ENCODE measurements at places on chromosomes 2 and 18. TPM values are rescaled to one million over a fixed set of nuclear protein-coding genes. Genes with fewer than 3 reads are reported as not detected.

- peaks cover 4% of the 10 kb centered on the region for H3K4me1 ChIP-seq
- H3K27me3 ChIP-seq: no peaks in the 10 kb centered on the region
- no peak overlapping the region for H3K4me3 ChIP-seq
These were observed 5.9 kb upstream of the GRHL1 start for GRCh38 chr2:9945596-9945995.

- no peaks in the 10 kb centered on the region for H3K27me3 ChIP-seq
- peaks cover 55% of the 10 kb centered on the region for H3K4me1 ChIP-seq
- H3K27ac ChIP-seq: peak overlapping the region; percentile 86
- H3K4me3 ChIP-seq: no peak overlapping the region
- DNase-seq: peak; percentile 75
These were observed 122.2 kb downstream of the TANC1 start for GRCh38 chr2:159090514-159091201.

DNA sequence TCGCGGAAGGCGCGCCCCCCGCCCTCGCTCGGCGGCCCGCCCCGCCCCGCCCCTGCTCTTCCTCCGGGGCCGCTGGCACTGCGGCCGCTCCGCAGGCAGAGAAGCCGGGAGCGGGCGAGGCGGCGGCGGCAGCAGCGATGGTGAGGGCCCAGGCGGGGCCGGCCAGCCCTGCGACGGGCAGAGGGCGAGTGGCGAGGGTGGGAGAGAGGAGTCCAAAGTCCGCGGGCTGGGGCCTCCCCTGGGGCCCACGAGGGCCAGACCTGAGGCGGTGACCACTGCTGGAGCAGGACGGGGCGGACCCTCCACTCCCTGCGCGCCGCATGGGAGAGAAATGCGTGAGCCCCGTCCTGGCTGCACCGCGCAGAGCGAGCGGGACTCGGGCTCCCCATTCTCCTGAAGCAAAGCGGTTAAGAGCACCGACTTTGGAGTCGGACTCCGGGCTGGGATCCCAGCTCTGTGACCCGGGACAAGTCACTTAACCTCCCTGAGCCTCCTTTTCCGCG lies at the start of gene VAMP5:
Gene VAMP5, plus strand, starts transcription at position 78 of the 503 bp plus-strand sequence. Its CDS starts 60 bp downstream, at position 138.
- H3K27me3 ChIP-seq: no peaks in the 10 kb centered on the region
- peak within 1 kb of the TSS; percentile 78 for H3K4me3 ChIP-seq
- DNase-seq: no peak
- peak within 1 kb of the TSS; percentile 94 for H3K27ac ChIP-seq

DNA sequence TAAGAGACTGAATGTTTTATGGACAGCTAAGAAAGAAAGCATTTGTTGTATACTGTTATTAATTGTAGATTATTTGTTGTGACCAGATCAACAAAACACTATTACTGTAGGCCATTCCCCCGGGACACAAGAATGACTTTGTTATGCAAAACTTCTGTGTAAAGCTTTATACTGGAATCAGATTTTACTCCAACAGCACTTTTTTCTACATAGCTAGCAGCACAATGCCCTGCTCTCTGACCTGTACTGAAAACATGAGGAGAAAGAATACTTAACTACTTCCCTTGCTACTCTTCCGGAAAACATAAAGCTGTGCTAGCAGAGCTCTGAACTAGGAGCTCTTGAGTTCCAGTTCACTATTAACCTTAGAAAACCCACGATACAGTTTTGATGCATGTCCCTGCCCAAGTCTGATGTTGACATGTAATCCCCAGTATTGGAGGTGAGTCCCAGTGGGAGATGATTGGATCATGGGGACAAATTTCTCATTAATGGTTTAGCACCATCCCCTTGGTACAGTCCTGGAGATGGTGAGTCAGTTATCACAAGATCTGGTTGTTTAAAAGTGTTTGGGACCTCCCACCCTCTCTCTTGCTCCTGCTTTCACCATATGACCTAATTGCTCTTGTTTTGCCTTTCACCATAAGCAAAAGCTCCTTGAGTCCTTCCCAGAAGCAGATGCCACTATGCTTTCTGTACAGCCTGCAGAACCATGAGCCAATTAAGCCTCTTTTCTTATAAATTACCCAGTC lies 601.1 kb upstream of the PIK3C3 start:
- no peak overlapping the region for H3K4me3 ChIP-seq
- no peak for DNase-seq
- H3K36me3 ChIP-seq: no peaks in the 10 kb centered on the region
- H3K4me1 ChIP-seq: no peaks in the 10 kb centered on the region
- H3K27ac ChIP-seq: no peak overlapping the region

GRCh38 chr18:35451916-35452315 lies 45.8 kb downstream of the INO80C start:
- no peaks in the 10 kb centered on the region for H3K27me3 ChIP-seq
- DNase-seq: no peak
- H3K4me3 ChIP-seq: no peak overlapping the region

- no peaks in the 10 kb centered on the region for H3K36me3 ChIP-seq
- no peaks in the 10 kb centered on the region for H3K27me3 ChIP-seq
- no peak for DNase-seq
- no peaks in the 10 kb centered on the region for H3K4me1 ChIP-seq
These were observed 70.6 kb downstream of the COPS8 start for GRCh38 chr2:237156031-237156856.

DNA sequence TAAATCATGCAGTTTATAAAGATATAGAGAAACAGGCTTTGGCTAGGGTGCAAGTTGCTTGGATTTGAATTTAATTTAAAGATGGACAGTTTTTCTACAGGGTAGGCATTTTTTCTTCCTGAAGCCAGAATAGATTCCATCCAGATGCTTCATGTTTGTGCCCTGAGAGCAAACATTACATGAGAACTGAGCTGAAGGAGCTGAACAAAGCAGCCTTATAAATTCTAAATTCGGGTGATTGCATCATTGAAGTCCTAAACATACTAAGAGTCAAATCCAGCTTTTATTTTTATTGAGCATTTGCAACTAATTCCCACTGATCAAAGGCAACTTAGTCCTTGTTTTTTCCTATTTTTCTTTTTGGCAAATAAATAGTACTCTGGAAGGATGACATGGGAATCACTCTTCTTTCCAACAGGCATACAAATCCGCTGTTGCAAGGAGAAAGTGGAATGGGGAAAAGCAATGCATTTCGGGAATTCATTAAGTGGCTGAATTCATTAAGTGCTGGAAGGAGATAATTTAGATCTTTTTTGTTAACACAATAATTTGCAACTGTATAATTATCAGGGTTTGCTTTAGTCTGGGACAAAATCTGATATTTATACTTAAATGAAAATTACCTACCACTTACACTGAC lies 828.0 kb downstream of the SLC4A3 start:
- no peak overlapping the region for H3K27ac ChIP-seq
- no peaks in the 10 kb centered on the region for H3K36me3 ChIP-seq
- H3K27me3 ChIP-seq: no peaks in the 10 kb centered on the region

GRCh38 chr2:233349005-233349998 lies 5.0 kb upstream of the DGKD start:
- no peaks in the 10 kb centered on the region for H3K4me1 ChIP-seq
- H3K36me3 ChIP-seq: no peaks in the 10 kb centered on the region
- H3K27me3 ChIP-seq: no peaks in the 10 kb centered on the region

DNA sequence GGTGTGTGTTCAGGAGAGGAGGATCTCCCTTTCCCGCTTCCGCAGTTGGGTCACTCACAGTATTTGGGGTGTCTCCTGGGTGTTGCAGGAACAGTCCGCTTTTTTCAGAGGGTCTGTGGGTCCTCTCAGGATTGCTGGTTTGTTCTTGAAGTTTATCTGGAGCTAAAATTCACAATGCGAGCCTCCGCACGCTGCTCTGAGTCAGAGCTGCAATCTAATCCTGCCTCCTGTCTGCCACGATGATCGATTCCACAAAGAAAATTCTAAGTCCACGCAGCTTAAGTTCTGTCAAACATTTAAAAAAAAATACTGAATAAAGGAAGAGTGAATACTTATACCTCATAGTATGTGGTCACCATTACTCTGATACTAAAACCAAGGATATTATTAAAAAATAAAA lies 76.5 kb downstream of the RAD51AP2 start:
- H3K4me3 ChIP-seq: no peak overlapping the region
- DNase-seq: no peak
- no peak overlapping the region for H3K27ac ChIP-seq

The PCARE gene
- total RNA-seq: not detected

GRCh38 chr18:46169464-46169941 lies 65.3 kb downstream of the HAUS1 start:
- H3K36me3 ChIP-seq: no peaks in the 10 kb centered on the region
- H3K4me3 ChIP-seq: no peak overlapping the region
- no peak overlapping the region for H3K27ac ChIP-seq
- DNase-seq: no peak
- no peaks in the 10 kb centered on the region for H3K27me3 ChIP-seq
- no peaks in the 10 kb centered on the region for H3K4me1 ChIP-seq

DNA sequence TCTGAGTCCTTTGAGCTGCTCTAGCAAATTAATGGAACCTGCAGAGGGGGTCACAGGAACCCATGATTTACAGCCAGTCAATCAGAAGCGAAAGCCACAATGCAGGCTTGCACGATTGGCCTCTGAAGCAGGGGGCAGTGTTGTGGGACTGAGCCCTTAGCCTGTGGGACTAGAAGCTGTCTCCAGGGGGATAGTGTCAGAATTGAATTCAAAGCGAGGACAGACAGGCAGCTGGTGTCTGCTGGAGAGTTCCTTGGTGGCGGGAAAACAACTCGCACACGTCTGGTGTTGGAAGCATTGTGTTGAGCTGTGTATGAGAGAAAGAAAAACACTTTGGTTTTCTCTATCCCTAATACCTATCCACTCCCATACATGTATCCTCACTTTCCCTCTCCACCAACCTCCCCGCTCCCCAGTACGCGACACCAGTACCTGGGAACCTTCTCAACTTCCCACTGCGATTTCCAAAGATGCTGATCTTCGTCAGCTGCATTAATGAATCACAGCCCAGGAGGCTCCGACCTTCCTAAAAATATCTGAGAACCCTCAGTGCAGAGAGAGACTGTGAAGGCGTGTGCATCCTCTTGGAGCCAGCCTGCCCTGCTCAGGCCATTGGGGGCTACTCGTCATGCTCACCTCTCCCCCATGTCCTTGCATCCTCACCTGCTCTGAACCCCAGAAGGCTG lies 88.2 kb downstream of the HS1BP3 start:
- H3K4me1 ChIP-seq: no peaks in the 10 kb centered on the region
- no peak overlapping the region for H3K4me3 ChIP-seq
- H3K36me3 ChIP-seq: no peaks in the 10 kb centered on the region
- no peak overlapping the region for H3K27ac ChIP-seq

DNA sequence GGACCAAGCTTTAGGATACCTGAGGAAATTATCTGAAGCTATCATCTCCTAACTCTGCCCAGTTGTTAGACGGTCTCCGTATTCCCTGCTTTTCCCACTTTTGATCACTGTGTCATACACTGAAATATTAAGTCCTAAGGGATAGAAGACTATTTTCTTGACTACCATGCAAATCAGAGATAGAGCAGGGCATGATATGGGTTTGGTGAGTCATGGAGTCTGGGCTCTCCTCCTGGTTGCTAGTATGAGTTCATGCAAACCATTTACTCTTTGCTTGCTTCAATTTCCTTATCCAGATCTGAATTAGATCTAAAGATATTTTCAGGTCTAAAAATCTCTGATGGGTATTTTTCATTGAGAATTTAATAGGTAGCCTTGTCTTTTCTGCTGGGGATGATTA lies 55.0 kb downstream of the EHBP1 start:
- DNase-seq: no peak
- no peaks in the 10 kb centered on the region for H3K4me1 ChIP-seq
- H3K36me3 ChIP-seq: no peaks in the 10 kb centered on the region
- no peaks in the 10 kb centered on the region for H3K27me3 ChIP-seq
- no peak overlapping the region for H3K4me3 ChIP-seq

GRCh38 chr2:3168230-3168891 lies 209.3 kb downstream of the EIPR1 start:
- H3K27ac ChIP-seq: no peak overlapping the region
- H3K36me3 ChIP-seq: no peaks in the 10 kb centered on the region
- no peaks in the 10 kb centered on the region for H3K27me3 ChIP-seq
- no peak overlapping the region for H3K4me3 ChIP-seq

DNA sequence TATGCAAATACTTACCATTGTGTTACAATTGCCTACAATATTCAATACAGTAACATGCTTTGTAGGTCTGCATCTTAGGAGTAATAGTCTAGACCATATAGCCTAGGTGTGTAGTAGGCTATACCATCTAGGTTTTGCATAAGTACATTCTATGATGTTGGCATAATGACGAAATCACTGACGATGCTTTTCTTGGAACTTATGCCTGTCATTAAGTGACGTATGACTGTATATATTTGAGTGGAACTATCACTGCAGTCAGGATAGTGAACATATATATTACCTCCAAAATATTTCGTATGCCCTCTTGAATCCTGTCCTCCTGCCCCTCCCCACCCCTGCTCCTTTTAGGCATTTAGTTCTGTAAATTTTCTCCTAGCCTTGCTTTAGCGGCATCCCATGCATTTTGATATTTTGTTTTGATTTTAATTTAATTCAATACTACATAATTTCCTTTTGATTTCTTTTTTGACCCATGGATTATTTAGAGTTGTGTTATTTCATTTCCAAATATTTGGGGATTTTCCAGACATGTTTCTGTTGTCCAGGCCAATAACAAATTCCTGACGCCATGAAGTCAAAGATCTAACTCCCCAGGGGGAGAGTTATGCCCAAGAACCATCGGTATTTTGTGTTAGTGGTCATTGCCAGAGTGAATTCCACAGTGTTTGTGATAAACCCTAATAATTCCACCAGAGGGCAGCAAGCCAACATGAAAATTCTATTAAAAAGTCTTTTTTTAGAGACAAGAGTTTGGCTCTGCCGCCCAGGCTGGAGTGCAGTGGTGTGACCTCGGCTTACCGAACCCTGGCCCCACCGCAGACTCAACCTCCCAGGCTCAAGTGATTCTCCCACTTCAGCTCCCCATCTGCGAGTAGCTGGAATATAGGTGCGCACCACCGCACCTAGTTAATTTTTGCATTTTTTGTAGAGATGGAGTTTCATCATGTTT lies 24.2 kb upstream of the CASP8 start:
- H3K27ac ChIP-seq: no peak overlapping the region
- H3K27me3 ChIP-seq: no peaks in the 10 kb centered on the region
- H3K36me3 ChIP-seq: no peaks in the 10 kb centered on the region
- H3K4me1 ChIP-seq: peaks cover 11% of the 10 kb centered on the region
- DNase-seq: peak; percentile 28

Data from breast epithelium (tissue), 4 donors.